DND-41 (cell line): ENCODE measurements at places on chromosomes 12 and 14.

- no peak overlapping the region for H3K4me3 ChIP-seq
- DNase-seq: peak; percentile 33
- H3K27me3 ChIP-seq: no peaks in the 10 kb centered on the region
- H3K4me1 ChIP-seq: peaks cover 50% of the 10 kb centered on the region
Measured at GRCh38 chr12:64674367-64674922, 64.2 kb downstream of the RASSF3 start.

GRCh38 chr12:32118806-32119205, 12.2 kb downstream of the BICD1 start:
- no peak overlapping the region for H3K27ac ChIP-seq
- no peak overlapping the region for H3K4me3 ChIP-seq
- no peaks in the 10 kb centered on the region for H3K4me1 ChIP-seq

GRCh38 chr12:14802721-14803010, 612 bp downstream of the WBP11 start:
- H3K36me3 ChIP-seq: peaks cover 33% of the 10 kb centered on the region
- H3K27me3 ChIP-seq: no peaks in the 10 kb centered on the region
- peaks cover 33% of the 10 kb centered on the region for H3K4me1 ChIP-seq
- H3K27ac ChIP-seq: peak overlapping the region; percentile 87
- no peak for DNase-seq

DNA sequence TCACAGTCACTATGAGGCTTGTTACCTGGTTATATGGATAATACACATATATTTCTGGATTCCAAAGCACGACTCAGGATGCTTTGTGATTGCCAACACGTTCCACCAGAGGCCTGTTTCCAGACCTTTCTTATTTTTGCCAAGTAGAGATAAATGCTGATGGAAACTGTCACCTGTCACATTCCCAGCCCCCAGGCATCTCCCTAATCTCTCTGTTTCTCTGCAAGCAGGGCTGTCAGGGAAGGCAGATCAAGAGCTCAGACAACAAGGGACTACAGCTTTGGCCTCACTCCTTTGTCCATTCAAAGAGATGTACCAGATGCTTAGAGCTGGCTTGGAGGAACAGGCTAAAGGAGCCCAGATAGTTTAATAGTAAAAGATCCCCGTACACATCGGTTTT, 21.8 kb upstream of the DDHD1 start:
- no peak for DNase-seq
- no peak overlapping the region for H3K4me3 ChIP-seq
- H3K4me1 ChIP-seq: no peaks in the 10 kb centered on the region
- no peaks in the 10 kb centered on the region for H3K36me3 ChIP-seq

DNA sequence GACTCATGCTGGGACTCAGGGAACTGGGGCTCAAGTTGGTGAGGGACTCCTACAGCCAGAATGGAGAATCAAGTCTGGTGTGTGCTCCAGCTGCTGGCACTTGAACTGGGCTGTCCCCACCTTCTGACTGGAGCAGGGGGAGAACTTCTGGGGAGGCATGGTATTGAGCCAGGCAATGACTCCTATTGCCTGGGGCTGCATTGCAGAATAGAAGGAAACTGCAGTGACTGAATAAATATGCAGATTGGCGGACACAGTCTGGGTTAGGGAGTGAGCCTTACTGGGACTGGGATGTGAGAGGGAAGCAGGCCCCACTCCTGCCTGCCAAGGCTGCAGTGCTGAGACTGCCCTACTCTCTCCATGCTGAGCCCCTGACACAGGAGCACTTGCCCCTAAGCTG, 8.8 kb upstream of the ZNF268 start:
- no peak overlapping the region for H3K27ac ChIP-seq
- H3K36me3 ChIP-seq: no peaks in the 10 kb centered on the region
- no peak overlapping the region for H3K4me3 ChIP-seq
- no peaks in the 10 kb centered on the region for H3K4me1 ChIP-seq

DNA sequence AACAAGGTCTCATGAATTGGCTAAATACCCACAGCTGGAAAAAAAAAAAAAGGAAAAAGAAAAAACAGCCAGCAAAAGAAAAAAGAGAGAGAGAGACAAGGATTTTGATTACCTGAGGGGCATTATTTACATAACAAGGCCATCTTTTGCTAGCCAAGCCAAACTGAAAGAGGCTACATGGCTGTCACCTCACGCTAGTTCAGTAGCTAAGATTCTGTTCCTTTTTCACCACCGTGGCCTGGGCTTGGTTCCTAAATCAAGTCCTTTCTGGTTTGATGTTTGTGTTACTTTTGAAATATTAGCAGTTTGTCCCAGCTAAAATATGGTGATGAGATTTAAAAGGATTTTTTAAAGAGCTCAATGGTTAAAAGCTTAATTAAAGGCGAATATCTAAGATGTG, 2.0 kb upstream of the SDS start:
- H3K27me3 ChIP-seq: no peaks in the 10 kb centered on the region
- no peak for DNase-seq
- H3K4me1 ChIP-seq: no peaks in the 10 kb centered on the region
- H3K27ac ChIP-seq: no peak overlapping the region
- H3K4me3 ChIP-seq: no peak overlapping the region

- H3K27me3 ChIP-seq: no peaks in the 10 kb centered on the region
- no peaks in the 10 kb centered on the region for H3K36me3 ChIP-seq
Measured at GRCh38 chr14:103194256-103195045, 71.2 kb downstream of the TNFAIP2 start.

- no peaks in the 10 kb centered on the region for H3K27me3 ChIP-seq
- no peak overlapping the region for H3K27ac ChIP-seq
- no peaks in the 10 kb centered on the region for H3K4me1 ChIP-seq
- no peak overlapping the region for H3K4me3 ChIP-seq
Measured at GRCh38 chr14:41403360-41403759, 203.3 kb upstream of the LRFN5 start.

GRCh38 chr12:4194668-4195067, 78.9 kb upstream of the CCND2 start:
- no peaks in the 10 kb centered on the region for H3K36me3 ChIP-seq
- no peak overlapping the region for H3K4me3 ChIP-seq

- H3K4me1 ChIP-seq: no peaks in the 10 kb centered on the region
- no peak overlapping the region for H3K27ac ChIP-seq
- H3K4me3 ChIP-seq: no peak overlapping the region
Measured at GRCh38 chr12:98725476-98726247, 80.6 kb downstream of the APAF1 start.

DNA sequence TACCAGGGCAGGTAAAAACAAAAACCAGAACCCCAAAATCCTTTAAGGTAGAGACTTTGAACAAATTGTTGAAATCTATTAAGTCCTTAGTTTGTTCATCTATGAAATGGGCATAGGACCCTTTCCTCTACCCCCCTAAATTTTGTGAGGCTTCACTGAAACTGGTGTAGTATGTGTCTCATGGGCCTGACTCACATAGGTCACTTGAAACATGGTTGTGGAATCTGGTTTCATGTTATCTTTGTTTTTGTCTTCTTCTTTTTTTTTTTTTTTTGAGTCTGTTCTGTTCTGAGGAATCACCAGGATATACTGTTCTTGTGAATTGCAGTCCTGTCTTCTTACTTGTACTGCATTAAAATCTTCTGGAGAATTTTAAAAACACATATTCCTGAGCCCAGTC, 202.2 kb downstream of the KTN1 start:
- H3K4me1 ChIP-seq: no peaks in the 10 kb centered on the region
- no peaks in the 10 kb centered on the region for H3K27me3 ChIP-seq
- no peak overlapping the region for H3K4me3 ChIP-seq
- H3K27ac ChIP-seq: no peak overlapping the region
- no peaks in the 10 kb centered on the region for H3K36me3 ChIP-seq
- DNase-seq: no peak

DNA sequence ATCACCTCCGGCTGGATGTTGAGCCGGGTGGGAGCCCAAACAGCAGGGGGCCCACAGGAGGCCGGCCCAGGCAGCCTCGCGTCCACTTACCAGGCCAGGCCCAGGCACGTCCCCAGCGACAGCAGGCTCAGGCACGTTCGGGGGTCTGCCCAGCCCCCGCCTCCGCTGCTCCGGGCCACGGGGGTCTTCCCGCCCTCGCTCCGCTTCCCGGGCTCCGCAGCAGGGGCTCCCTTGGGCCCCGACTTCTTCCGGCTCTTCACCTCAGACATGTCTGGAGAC, 216 bp downstream of the IKBIP start:
- DNase-seq: no peak
- peak overlapping the region; percentile 79 for H3K27ac ChIP-seq

- no peak overlapping the region for H3K27ac ChIP-seq
- H3K27me3 ChIP-seq: no peaks in the 10 kb centered on the region
- no peaks in the 10 kb centered on the region for H3K36me3 ChIP-seq
Measured at GRCh38 chr12:114868995-114869834, 185.2 kb upstream of the TBX3 start.

DNA sequence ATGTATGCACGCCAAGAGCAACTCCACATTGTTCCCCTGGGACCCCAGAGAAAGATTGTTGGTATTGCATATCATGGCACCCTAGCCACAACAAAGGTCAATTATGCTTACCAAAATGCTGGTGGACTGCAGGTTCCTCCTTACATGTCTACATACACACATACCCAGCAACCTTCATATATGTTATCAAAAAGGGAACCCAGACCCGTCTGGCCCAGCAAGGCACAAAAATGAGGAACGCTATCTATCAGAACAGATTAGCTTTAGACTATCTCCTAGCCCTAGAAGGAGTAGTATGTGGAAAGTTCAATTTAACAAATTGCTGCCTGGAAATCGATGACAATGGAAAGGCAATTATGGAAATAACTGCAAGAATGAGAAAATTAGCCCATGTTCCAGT, 61.5 kb downstream of the DHRS2 start:
- no peaks in the 10 kb centered on the region for H3K36me3 ChIP-seq
- no peak for DNase-seq
- no peaks in the 10 kb centered on the region for H3K4me1 ChIP-seq
- no peak overlapping the region for H3K4me3 ChIP-seq
- H3K27ac ChIP-seq: no peak overlapping the region

DNA sequence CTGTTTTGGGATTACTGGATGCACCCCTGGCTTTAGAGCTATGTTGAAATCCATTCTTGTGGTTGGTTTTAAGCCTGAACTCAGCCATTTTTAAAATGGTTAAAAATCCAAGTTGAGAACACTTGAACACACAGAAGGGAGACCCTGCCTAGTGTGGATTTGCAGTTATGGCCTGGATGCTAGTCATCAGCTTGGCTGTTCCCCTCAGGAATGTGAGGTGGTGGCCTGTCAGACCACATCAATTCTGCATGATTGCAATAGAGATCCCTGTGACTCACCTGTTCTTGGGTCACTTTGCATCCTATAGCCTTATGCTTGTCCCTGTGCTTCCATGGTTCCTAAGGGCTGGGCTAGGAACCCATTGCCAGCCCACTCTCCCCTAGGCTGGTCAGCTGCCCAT, 454.1 kb downstream of the ATP23 start:
- no peak for DNase-seq
- H3K4me3 ChIP-seq: no peak overlapping the region
- no peaks in the 10 kb centered on the region for H3K36me3 ChIP-seq
- no peak overlapping the region for H3K27ac ChIP-seq
- no peaks in the 10 kb centered on the region for H3K4me1 ChIP-seq
- peaks cover 3% of the 10 kb centered on the region for H3K27me3 ChIP-seq

- no peak overlapping the region for H3K4me3 ChIP-seq
- H3K36me3 ChIP-seq: no peaks in the 10 kb centered on the region
- peaks cover 25% of the 10 kb centered on the region for H3K4me1 ChIP-seq
- H3K27me3 ChIP-seq: no peaks in the 10 kb centered on the region
Measured at GRCh38 chr12:15583804-15584203, 205.4 kb downstream of the EPS8 start.
